ENCODE measurements at places on chromosomes 7 and 10. TPM values are rescaled to one million over a fixed set of nuclear protein-coding genes. Genes with fewer than 3 reads are reported as not detected.

PDE6C gene
- not detected for total RNA-seq

NET1 gene
- total RNA-seq: 17.8 TPM

MGAM2 gene
- 0.31 TPM for total RNA-seq

PDLIM1 gene
- total RNA-seq: 2.8 TPM

GTF2IRD2 gene
- 52.9 TPM for total RNA-seq

OR2A12 gene
- total RNA-seq: not detected

TUBB8 gene
- not detected for total RNA-seq

GALNT17 gene
- 17.2 TPM for total RNA-seq

NME8 gene
- total RNA-seq: not detected

TRIM50 gene
- not detected for total RNA-seq

ASB15 gene
- not detected for total RNA-seq

POLR2J2 gene
- 15.3 TPM for total RNA-seq

CFAP58 gene
- total RNA-seq: 0.94 TPM

TAS2R5 gene
- total RNA-seq: 13.5 TPM

IGF2BP3 gene
- total RNA-seq: 61.0 TPM

SLC18A2 gene
- 0.31 TPM for total RNA-seq

DRGX gene
- total RNA-seq: not detected

CTNNA3 gene
- total RNA-seq: 6.9 TPM

FAM13C gene
- 41.6 TPM for total RNA-seq

HOXA7 gene
- not detected for total RNA-seq

TBX20 gene
- total RNA-seq: not detected

SEC61G gene
- 103 TPM for total RNA-seq

NEUROD6 gene
- 439 TPM for total RNA-seq

OR13A1 gene
- 0.63 TPM for total RNA-seq

IFIT1B gene
- total RNA-seq: not detected

SPAM1 gene
- not detected for total RNA-seq
